ENCODE measurements at places on chromosomes 16 and 17.

DNA sequence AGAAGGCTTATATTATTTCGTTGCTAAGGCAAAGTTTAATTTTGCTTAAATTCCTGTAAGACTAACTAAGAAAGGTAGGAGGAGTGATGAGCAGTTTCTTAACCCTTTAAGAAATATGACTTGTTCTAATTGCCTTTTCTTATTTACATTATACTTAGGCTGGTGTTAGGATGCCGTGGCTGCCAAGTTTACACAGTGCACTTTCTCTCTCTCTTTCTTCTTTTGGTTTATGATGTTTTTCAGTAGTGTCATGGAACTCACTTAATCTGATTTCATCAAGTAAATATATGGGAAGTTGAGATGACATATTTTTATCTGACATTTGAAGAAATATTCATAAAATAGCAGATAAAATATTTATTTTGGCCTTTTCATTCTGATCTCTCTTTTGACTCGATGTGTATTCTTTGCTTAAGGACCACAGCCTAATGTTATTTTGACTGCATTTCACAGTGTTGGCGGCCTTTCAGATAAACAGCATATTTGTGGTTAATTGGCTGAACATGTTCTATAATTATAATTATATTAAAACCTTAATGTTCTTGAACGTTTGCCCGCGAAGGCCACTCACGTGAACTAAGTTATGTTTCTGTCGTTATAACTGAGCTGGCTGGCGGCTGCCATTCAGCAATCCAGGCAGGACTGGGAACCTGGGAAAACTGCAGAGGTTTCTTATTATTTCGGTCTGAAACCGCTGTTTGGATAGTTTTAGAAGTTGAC lies 191.6 kb downstream of the WWOX start:
- no peak for DNase-seq

DNA sequence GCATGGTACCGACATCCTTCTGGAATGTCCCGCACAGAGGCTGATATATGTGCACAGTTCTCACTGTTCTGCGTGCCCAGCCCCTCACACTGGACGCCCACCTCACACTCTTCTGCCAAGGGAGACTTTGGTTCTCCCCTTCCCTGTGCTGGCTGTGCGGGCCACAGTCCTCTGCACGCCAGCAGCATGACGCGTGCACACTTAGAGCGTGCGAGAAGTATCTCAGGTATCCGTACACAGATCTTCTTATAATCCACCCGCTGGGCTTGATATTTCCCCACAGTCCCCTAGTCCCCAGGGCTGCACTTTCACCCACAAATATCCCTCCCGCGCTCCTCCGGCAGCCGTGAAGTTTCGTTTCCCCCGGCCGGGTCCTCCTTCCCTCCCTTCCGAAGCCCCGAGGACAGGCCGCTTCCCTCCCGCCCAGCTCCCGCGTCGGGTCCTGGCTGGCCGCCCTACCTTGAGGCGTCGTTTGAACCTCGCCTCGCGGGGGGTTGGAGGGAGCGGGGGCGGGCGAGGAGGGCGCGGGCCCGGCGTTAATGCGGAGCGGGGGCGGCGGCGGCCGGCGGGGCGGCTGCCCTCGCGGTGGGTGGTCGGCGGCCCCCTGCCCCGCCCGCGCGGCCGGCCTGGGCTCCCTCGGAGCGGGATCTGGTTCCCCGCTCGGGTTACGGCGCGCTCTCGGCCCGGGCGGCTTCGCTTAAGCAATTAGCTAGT lies 5.0 kb upstream of the FOXF1 start:
- no peak for DNase-seq

DNA sequence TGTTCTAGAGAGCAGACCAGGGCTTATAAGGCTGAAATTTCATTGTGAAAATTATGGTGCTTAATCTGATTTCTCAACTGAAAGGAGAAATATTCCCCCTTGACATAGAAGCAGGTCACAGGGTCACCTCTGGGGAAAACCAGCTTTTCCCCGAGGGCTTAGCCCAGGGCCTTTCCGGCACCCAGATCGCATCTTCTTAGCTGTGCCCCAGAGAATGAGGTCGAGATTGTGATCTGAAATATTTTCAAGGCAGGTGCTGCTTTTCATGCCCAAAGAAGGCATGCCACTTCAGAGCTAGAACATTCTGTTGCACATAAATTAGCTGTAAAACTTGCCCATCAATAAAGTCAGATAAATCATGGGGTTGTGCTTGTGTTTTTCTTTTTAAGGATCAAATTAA lies 25.4 kb upstream of the ARHGAP17 start:
- no peak for DNase-seq

DNA sequence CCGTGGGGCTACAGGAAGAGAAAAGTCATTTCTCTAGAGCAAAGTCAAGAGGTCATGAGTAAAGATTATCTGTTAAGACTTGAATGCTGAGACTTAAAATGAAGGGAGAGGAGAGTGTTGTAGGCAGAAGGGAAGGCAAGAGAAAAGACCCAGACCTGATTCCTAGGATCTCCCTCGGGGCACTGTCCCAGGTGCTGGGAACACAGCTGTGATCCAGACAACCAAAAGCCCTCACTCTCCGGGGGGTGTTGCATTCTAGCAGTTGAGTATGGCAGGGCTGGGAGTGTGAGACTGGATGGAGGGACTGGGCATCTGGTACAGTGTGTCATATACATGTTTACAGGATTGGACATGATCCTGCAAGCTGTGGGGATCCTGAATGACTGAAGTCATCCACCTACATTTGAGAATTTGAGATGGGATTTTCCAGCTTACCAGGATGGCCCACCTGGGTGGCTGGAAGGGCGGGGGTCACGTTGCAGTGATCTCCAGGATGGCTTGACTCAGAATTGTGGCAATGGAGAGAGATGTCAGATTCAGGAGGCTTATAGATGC lies 29.1 kb downstream of the ARSG start:
- peak; percentile 30 for DNase-seq

DNA sequence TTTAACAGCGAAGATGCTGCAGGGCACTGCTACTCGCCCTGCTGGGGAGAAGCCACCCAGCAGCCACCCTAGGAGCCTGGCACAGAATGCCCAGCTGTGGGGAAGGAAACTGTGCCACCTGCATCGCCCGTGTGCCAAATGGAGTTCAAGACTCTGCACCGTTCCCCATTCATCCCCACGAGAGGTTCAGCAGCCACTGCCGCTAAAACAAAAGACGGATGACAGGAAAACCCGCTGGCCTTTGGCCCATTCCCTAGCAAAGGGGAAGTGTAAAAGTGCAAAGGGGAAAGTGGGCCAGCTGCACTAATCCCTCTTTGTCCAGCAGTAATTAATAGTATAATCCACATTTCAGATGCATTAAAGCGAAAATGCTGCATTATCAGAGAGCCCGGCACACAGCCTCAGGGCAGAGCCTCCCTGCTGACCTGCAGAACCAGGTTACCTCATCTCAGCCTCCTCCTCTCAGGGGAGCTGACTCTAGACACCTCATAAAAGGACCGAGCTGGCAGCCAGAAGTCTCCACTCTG lies 37.7 kb downstream of the ZFHX3 start:
- no peak for DNase-seq

- peak; percentile 93 for DNase-seq
Observed at GRCh38 chr16:35798885-35799426, 2339.5 kb downstream of the TP53TG3F start.

GRCh38 chr16:69431948-69432468 lies 7.6 kb downstream of the CYB5B start:
- no peak for DNase-seq

- no peak for DNase-seq
Observed at GRCh38 chr17:8965394-8966168, at the start of gene PIK3R5. Gene PIK3R5 (minus strand): TSS chr17:8965707. CDS start chr17:8911494, 54,213 bp downstream.

GRCh38 chr17:32299580-32300164 lies 34.0 kb downstream of the RHBDL3 start:
- DNase-seq, result no peak

GRCh38 chr17:50219939-50220465 lies 18.6 kb upstream of the COL1A1 start:
- no peak for DNase-seq

GRCh38 chr17:46943501-46944393 lies 20.8 kb downstream of the GOSR2 start:
- DNase-seq, result no peak
